ENCODE measurements at places on chromosomes 5 and 9.

DNA sequence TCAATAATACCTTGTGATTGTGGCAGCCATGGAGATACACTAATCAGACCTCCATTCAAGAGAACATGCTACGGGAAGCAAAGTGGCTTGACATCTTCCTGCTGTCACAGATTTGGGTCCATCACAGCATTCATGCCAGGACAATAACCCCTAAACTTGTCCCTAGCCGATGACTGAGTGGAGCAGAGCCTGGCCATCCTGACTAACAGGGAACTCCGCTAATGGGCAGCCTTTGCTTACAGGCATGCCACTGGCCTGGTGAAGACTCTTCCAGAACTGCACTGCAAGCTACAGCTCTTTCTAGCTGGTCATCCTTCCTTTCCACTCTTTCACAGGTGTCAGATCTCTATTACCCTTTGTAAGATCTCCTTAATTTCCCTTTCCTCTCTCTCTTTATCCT, 16.0 kb downstream of the FAM174A start:
- no peak for DNase-seq

- no peak for DNase-seq
These were observed 1.8 kb downstream of the SCAMP1 start for GRCh38 chr5:78362220-78362619.

DNA sequence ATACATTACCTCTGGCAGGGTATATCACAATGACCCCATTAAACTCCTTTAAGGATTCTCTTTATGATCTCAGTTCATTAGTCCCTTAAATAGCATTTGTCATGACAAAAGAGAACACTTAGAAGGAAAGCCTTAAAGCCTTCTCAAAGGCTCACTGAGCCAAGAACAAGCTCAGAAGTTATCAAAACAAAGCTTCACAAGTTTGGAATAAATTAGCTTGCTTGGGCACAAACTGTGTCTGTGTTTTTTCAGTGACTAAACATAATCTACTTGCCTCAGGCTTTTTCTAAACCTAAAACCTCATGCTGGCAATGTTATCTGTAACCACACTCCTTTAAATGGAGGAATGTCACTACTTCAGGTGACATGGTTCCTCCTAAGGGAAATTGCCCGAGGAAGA, 1114.9 kb upstream of the C9orf72 start:
- DNase-seq, result no peak

DNA sequence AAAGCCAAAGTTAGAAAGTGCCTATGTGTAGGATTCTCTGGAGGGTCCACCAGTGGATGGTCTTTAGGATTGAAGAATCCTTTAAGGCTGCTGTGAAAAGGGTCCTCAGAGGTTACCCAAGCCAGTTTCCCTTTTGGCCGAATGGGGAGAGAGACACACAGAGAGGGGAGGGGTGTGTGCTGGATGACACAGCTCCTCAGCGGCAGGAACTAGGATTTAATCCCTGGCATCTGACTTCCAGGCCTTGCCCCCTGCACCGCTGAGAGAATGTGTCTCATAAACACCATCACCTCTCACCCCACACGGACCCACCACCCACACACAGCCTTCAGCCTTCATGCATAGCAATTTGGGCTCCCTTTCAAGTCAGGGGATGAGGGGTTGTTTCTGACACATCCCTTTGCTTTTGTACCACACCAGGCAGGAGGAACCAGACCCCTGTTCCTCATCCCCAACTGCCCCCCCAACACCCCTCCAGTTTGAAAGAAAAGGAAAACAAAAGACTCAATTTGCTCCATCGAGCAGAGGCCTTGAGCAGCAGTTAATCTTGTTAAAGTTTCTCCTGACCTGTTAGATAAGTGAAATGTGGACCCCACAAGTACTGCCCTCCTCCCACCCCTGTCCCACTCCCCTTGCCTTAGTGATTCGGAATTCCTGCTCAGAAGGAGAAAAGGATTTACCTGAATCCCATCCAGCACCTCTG, 4.0 kb downstream of the PAPPA start:
- peak; percentile 73 for DNase-seq

- no peak for DNase-seq
These were observed 2252.4 kb downstream of the MAT2B start for GRCh38 chr5:165757791-165758190.

- DNase-seq, result no peak
These were observed 1.8 kb upstream of the WDR31 start for GRCh38 chr9:113341712-113342410.

DNA sequence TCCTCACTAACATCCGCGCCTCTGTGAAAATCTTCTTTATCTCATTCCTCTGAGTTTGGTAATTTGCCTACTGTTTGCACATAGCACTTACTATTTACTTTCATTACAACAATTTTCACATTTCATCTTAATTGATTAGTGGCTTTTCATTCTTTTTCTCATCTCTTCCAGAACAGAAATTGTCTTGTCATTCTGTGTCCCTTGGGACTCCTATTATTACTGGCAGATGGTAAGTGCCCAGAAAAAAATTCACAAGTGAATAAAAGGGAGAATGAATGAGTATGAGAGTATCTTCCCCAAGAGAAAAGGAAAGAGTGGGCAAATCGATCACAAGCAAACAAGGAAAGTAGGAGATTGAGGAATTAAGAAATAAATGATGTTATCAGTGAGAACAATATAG, 876.1 kb downstream of the TLE4 start:
- no peak for DNase-seq

- no peak for DNase-seq
These were observed 102.3 kb upstream of the CPEB4 start for GRCh38 chr5:173785866-173786265.

- no peak for DNase-seq
These were observed 10.6 kb downstream of the PRDM6 start for GRCh38 chr5:123099514-123100151.
